ENCODE measurements at places on chromosomes 1 and 21.

DNA sequence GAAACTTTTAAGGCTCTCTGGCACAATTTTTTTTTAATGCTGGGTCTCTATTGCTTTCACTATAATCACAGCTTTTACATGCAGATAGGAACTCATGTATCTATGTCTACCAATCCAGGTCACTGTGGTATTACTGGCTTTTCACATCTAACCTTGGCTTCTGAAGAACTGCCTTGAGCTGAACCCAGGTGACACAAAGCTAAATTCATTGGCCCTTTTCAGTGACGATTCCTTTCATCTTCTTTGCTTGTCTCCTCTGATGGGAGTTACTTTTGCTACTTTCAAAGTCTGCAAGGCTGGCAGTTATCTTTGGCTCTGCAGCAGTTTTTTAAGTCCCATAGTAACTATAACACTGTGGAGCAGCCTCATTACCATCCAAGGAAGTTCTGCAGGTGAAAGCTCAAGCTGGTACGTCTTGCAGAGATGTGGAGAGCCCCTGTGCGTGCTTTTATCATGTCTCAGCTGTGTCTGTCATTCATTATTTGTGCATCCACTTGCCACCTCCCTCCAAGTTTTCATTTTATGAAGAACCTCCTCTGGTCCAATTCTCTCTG, 364.3 kb downstream of the VAV3 start:
- no peak for DNase-seq

GRCh38 chr1:181101581-181102226, 13.2 kb downstream of the IER5 start:
- no peak for DNase-seq

DNA sequence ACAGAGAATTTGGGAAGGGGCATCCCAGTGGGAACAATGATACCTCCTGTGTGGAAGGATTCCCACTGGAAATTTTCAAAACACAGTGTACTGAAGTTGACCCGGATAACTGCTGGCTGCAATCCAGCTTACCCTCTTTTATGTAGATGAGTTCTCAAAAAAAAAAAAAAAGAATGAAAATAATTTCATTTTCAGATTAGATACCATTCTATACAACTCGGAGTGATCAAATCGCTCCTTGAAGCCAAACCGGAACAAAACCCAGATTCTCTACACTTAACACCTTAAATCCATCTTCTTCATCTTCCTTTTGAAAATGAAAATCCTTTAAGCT, 69.1 kb downstream of the KAZN start:
- no peak for DNase-seq

GRCh38 chr1:30335997-30336390, 387.4 kb downstream of the MATN1 start:
- DNase-seq = no peak

GRCh38 chr1:33368431-33368830, 47.5 kb upstream of the A3GALT2 start:
- DNase-seq = no peak

GRCh38 chr1:216616425-216616824, 106.8 kb downstream of the ESRRG start:
- DNase-seq = no peak

DNA sequence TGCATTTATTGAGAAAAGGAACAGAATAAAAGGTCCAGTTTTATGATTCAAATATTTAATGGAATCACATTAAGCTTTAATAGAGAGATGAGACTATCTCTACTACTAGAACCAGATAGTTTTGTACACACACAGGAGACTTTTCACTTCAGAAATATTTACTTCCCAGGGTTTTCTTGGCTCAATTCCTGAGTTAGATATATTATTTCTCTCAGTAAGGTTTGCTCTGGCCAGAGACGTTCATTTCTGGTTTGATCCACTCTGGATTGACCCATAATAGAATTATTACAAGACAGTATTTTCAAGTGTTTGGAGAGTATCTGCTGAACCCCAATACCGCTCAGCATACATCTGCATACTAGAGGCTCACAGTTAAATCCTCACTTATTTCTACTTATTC, 1.3 kb upstream of the RCOR3 start:
- no peak for DNase-seq

GRCh38 chr1:205925736-205926135, 17.5 kb downstream of the SLC26A9 start:
- DNase-seq = no peak

DNA sequence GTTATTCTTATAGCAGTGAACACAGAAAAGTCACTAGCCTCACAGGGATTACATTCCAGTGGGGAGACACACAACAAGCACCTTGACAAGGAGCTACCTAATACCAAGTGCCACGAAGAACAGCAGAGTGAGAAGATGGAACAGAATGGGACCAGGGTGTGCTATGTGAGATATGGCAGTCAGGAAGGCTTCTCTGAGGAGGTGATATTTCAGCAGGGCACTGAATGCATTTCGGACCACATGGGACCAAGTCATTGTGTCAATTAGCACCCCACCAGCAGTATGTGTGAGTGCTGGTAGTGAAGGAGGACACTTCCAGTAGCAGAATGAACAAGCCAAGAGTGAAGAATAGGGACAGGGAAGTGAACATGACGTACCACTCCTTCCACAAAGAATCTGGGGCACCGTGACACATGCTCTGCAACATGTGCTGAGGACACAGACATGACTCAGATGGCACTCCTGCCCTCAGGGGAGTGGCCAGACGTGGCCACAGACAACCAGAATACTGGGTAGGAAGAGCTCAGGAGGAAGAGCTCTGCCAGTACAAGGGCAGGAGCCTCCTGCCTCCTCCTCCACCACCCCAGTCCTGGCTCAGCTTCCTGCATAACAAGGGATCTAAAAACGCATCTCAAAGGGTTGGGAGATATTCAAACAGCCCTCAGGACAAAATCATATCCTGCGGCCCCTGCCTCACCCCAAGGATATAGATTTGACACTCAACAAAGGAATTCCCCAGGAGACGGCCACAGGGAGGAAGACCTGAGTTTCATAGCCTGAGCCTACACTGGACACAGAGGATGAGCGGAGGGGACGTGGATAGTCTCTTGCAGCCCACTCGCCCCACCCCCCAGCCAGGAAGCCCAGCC, 102.5 kb downstream of the TRABD2B start:
- no peak for DNase-seq

DNA sequence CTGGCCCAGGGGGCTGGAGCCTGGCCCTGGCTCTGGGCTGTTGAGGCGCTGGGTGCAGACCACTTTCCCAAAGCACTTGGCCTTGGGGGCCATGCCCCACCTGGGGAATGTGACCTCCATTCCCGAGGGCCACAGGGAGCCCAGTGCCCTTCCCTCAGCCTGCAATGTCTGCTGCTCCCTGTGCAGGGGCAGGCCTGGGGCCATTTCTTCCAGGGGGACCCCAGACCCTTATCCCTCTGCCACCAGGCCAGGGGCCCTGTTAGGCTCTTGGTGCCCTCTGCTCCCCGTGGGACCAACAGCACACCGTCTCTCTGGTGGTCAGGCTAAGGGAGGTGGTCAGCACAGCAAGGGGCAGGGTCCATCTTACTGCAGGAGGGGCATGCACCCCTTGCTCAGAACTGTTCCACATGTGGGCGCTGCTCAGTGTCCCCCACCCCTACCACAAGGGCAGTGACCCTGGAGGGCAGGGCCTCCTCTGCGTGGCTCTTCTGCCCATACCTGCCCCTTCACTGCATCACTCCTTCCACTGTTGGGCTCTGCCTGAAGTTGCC, 1.1 kb upstream of the TMEM52 start:
- DNase-seq = no peak

- no peak for DNase-seq
These were observed 109.6 kb downstream of the SLC5A9 start for GRCh38 chr1:48332115-48332514.

GRCh38 chr1:150720703-150721102, at the start of gene HORMAD1:
Gene HORMAD1 (minus strand): TSS chr1:150720895. CDS start chr1:150719505, 1,390 bp downstream.
- no peak for DNase-seq

All from CD4-positive, alpha-beta T cell treated with Interleukin-12 subunit alpha and Interleukin-12 subunit beta, for 1 hour (primary cell).